ENCODE measurements at places on chromosomes 12 and 14. TPM values are rescaled to one million over a fixed set of nuclear protein-coding genes. Genes with fewer than 3 reads are reported as not detected.

Gene CLEC4D
- not detected for total RNA-seq

Gene LTBP2
- total RNA-seq, result 26.7 TPM

Gene PAN2
- 9.7 TPM for total RNA-seq

Gene CCDC184
- total RNA-seq, result 0.18 TPM

Gene CLEC2A
- total RNA-seq, result not detected

Gene DNAI7
- 0.28 TPM for total RNA-seq

Gene OR6C76
- not detected for total RNA-seq

- no peaks in the 10 kb centered on the region for H3K4me1 ChIP-seq
- DNase-seq, result no peak
- H3K27me3 ChIP-seq, result no peaks in the 10 kb centered on the region
These were observed 14.8 kb upstream of the LRTM2 start for GRCh38 chr12:1805441-1806081.

DNA sequence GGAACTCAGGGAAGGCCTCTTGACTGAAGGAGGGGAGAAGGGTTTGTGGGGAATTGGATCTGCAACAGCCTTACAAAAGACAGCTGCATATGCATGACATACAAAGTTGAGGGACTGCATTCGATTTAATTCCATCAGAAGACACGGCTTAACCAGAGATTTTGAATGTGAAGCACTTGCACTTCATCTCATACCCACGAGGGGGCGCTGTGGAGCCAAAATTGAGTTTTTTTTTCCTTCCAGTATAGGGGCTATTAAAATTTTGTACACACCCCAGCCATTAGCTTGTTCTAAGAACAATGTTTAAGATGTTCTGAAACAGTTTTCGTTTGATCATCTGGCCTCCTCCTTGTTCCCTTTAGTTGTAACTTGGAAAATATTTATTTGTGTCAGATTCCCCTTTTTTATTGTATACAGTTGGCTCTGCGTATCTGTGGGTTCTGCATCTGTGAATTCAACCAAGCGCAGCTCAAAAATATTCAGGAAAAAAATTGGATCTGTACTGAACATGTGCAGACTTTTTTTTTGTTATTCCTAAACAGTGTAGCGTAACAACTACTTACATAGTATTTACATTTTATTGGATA lies 1.6 kb downstream of the SUDS3 start:
- H3K4me3 ChIP-seq, result peak overlapping the region; percentile 70
- H3K36me3 ChIP-seq, result peaks cover 13% of the 10 kb centered on the region
- peak; percentile 44 for DNase-seq
- H3K27ac ChIP-seq, result peak overlapping the region; percentile 35

- H3K4me3 ChIP-seq, result no peak overlapping the region
- peak overlapping the region; percentile 90 for H3K27ac ChIP-seq
- no peak for DNase-seq
- H3K4me1 ChIP-seq, result peaks cover 27% of the 10 kb centered on the region
- H3K36me3 ChIP-seq, result no peaks in the 10 kb centered on the region
These were observed 81.8 kb downstream of the IRF2BPL start for GRCh38 chr14:76946753-76947077.

GRCh38 chr12:122752464-122753318 lies at the start of gene DENR:
DENR (plus strand) TSS chr12:122752824; CDS start chr12:122753702, 878 bp downstream.
- peak within 1 kb of the TSS; percentile 62 for H3K4me3 ChIP-seq
- H3K27ac ChIP-seq, result peak within 1 kb of the TSS; percentile 83
- H3K36me3 ChIP-seq, result peaks cover 9% of the 10 kb centered on the region
- H3K4me1 ChIP-seq, result peaks cover 6% of the 10 kb centered on the region
- DNase-seq, result peak; percentile 98

GRCh38 chr14:68468437-68469207 lies 324.2 kb downstream of the ZFP36L1 start:
- H3K27me3 ChIP-seq, result no peaks in the 10 kb centered on the region
- H3K36me3 ChIP-seq, result no peaks in the 10 kb centered on the region
- H3K4me1 ChIP-seq, result peaks cover 8% of the 10 kb centered on the region
- H3K4me3 ChIP-seq, result no peak overlapping the region
- DNase-seq, result no peak
- H3K27ac ChIP-seq, result no peak overlapping the region

- peaks cover 19% of the 10 kb centered on the region for H3K4me1 ChIP-seq
- no peaks in the 10 kb centered on the region for H3K27me3 ChIP-seq
- H3K4me3 ChIP-seq, result no peak overlapping the region
- peaks cover 5% of the 10 kb centered on the region for H3K36me3 ChIP-seq
- DNase-seq, result no peak
- H3K27ac ChIP-seq, result no peak overlapping the region
These were observed 81.7 kb downstream of the RIN3 start for GRCh38 chr14:92595267-92595666.

GRCh38 chr12:114611145-114612018 lies 72.6 kb downstream of the TBX3 start:
- no peak overlapping the region for H3K27ac ChIP-seq
- no peaks in the 10 kb centered on the region for H3K4me1 ChIP-seq
- no peak overlapping the region for H3K4me3 ChIP-seq
- DNase-seq, result no peak
- no peaks in the 10 kb centered on the region for H3K36me3 ChIP-seq

GRCh38 chr14:59570122-59570521 lies 6.5 kb downstream of the CCDC175 start:
- H3K4me3 ChIP-seq, result no peak overlapping the region
- peaks cover 4% of the 10 kb centered on the region for H3K27me3 ChIP-seq

DNA sequence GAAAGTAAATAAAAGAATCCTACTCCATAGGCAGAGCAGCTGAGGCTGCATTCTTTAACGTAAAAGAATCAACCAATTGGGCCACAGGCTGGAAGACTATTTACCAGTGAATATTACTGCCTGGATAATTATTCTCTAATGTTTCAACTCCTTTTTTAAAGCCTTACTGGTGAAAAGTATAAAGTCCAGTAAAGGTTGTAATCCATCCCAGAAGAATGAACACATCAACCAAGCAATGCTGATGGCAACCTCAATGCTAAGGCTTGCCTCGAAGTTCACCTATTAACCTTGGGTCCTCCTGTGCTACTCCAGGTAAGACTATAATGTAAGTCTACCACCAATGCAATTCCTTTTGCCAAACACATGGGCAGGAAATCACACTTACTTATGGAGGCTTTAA lies 77.3 kb downstream of the ATXN2 start:
- H3K4me3 ChIP-seq, result no peak overlapping the region
- H3K36me3 ChIP-seq, result peaks cover 53% of the 10 kb centered on the region
- no peaks in the 10 kb centered on the region for H3K27me3 ChIP-seq
- no peak for DNase-seq
- H3K27ac ChIP-seq, result no peak overlapping the region
- H3K4me1 ChIP-seq, result no peaks in the 10 kb centered on the region

GRCh38 chr14:69693801-69694729 lies 72.9 kb upstream of the SRSF5 start:
- no peaks in the 10 kb centered on the region for H3K27me3 ChIP-seq
- H3K36me3 ChIP-seq, result peaks cover 2% of the 10 kb centered on the region
- H3K4me3 ChIP-seq, result no peak overlapping the region
- no peak for DNase-seq

DNA sequence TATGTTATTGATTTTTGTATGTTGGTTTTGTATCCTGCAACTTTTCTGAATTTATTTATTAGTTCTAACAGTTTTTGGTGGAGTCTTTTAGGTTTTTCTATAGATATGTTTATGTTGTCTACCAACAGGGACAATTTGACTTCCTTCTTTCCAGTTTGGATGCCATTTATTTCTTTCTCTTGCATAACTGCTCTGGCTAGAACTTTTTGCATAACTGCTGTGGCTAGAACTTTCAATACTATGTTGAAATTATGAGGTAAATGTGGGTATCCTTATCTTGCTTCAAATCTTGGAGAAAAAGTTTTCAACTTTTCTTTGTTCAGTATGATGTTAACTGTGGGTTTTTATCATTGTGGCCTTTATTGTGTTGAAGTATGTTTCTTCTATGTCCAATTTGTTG lies 39.9 kb upstream of the PLBD1 start:
- no peak overlapping the region for H3K4me3 ChIP-seq
- no peaks in the 10 kb centered on the region for H3K36me3 ChIP-seq
- H3K27me3 ChIP-seq, result no peaks in the 10 kb centered on the region
- DNase-seq, result no peak
- H3K27ac ChIP-seq, result no peak overlapping the region
- H3K4me1 ChIP-seq, result no peaks in the 10 kb centered on the region

DNA sequence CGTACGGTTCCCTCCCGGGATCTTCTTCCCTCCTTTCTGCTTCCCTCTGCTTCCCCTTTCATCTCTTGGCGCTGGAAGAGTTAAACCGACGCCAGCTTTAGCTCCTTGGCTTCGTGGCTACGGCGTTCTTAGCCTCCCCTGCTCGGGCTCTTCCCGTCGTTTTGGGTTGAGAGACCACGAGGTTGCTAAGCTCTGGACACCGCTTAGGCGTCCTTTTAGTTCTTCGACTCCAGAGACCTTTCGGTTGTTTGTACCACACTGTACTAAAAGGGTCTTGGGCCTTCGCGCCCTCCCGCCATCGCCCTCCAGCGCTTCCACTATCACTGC lies 545 bp downstream of the CPSF2 start:
- DNase-seq, result peak; percentile 20
- no peaks in the 10 kb centered on the region for H3K27me3 ChIP-seq
- peak overlapping the region; percentile 95 for H3K4me3 ChIP-seq
- H3K36me3 ChIP-seq, result no peaks in the 10 kb centered on the region
- peaks cover 2% of the 10 kb centered on the region for H3K4me1 ChIP-seq

GRCh38 chr12:49549735-49550692 lies 11.2 kb downstream of the KCNH3 start:
- H3K36me3 ChIP-seq, result no peaks in the 10 kb centered on the region
- H3K4me1 ChIP-seq, result peaks cover 3% of the 10 kb centered on the region
- no peak overlapping the region for H3K27ac ChIP-seq
- no peak overlapping the region for H3K4me3 ChIP-seq
- DNase-seq, result no peak
- peaks cover 69% of the 10 kb centered on the region for H3K27me3 ChIP-seq

GRCh38 chr14:92800525-92800924 lies 6.4 kb downstream of the GOLGA5 start:
- H3K4me3 ChIP-seq, result no peak overlapping the region
- no peaks in the 10 kb centered on the region for H3K27me3 ChIP-seq
- DNase-seq, result no peak
- 0 out of 2 replicates have a peak, but pooled peaks cover 2% of the 10 kb centered on the region for H3K4me1 ChIP-seq

DNA sequence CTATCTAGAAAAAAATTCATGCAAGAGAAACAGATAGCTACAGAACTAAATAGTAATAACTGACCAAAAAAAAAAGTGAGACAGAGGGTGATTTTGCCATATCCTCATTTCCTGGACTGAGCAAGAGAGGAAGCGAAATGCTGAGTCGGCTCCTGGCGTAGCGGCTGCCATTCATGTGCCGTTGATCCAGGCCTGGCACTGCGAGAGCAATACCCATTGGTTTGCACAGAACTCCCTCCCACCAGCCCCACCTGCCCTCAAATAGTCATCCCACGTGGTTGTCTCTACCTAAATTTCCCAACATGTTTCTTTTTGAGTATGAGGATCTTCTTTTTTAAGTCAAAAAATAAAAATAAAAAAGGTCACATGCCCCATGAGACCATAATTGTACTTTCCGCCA lies 9.4 kb upstream of the WNT5B start:
- no peaks in the 10 kb centered on the region for H3K36me3 ChIP-seq
- no peak overlapping the region for H3K4me3 ChIP-seq
- H3K27ac ChIP-seq, result no peak overlapping the region

DNA sequence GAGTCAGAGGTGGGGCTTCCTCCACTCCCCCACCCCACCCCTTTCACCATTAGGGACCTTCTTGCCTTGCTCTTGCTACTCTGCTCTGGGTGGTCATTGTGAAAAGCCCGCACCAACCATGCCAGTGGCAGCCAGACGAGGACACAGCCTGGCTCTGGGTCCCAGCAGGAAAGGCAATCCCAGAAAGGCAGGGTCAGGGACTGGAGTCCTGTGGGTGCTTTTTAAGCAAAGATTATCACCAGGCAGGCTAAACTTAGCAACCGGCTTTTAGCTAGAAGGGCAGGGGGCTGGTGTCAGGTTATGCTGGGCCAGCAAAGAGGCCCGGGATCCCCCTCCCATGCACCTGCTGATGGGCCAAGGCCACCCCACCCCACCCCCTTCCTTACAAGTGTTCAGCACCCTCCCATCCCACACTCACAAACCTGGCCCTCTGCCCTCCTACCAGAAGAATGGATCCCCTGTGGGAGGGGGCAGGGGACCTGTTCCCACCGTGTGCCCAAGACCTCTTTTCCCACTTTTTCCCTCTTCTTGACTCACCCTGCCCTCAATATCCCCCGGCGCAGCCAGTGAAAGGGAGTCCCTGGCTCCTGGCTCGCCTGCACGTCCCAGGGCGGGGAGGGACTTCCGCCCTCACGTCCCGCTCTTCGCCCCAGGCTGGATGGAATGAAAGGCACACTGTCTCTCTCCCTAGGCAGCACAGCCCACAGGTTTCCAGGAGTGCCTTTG lies 1.2 kb upstream of the GAPDH start:
- H3K36me3 ChIP-seq, result peaks cover 54% of the 10 kb centered on the region
- peaks cover 9% of the 10 kb centered on the region for H3K4me1 ChIP-seq
- H3K27ac ChIP-seq, result peak overlapping the region; percentile 94
- no peaks in the 10 kb centered on the region for H3K27me3 ChIP-seq

GRCh38 chr12:5273709-5274108 lies 158.2 kb upstream of the NTF3 start:
- no peak overlapping the region for H3K27ac ChIP-seq
- no peaks in the 10 kb centered on the region for H3K36me3 ChIP-seq
- peaks cover 9% of the 10 kb centered on the region for H3K4me1 ChIP-seq
- H3K27me3 ChIP-seq, result peaks cover 2% of the 10 kb centered on the region
- H3K4me3 ChIP-seq, result no peak overlapping the region
- DNase-seq, result no peak

DNA sequence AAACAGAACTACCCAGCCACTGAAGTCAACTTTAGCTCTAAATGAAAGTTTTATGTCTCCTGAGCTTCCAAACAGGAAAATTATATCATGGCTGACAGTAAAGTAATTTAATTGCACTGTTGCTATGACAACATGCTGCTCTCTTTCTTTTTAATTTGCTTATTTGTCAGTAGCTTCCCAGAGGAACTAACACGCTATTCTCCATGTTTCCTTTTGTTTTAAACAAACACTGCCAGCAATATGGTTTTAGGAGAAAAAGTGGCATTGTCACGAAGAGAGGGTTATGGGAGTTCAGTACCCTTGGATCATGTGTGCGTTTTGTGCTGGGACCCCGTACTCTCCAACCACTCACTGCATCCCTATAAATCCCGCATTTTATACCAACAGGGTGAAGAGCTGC lies 1.9 kb downstream of the FOXN3 start:
- H3K27me3 ChIP-seq, result no peaks in the 10 kb centered on the region
- peak overlapping the region; percentile 62 for H3K4me3 ChIP-seq
- H3K36me3 ChIP-seq, result peaks cover 15% of the 10 kb centered on the region
- H3K4me1 ChIP-seq, result peaks cover 12% of the 10 kb centered on the region
- DNase-seq, result no peak

- H3K36me3 ChIP-seq, result no peaks in the 10 kb centered on the region
- H3K27me3 ChIP-seq, result no peaks in the 10 kb centered on the region
- DNase-seq, result peak; percentile 61
- H3K4me3 ChIP-seq, result no peak overlapping the region
These were observed 11.9 kb downstream of the CFAP54 start for GRCh38 chr12:96501133-96501761.

DNA sequence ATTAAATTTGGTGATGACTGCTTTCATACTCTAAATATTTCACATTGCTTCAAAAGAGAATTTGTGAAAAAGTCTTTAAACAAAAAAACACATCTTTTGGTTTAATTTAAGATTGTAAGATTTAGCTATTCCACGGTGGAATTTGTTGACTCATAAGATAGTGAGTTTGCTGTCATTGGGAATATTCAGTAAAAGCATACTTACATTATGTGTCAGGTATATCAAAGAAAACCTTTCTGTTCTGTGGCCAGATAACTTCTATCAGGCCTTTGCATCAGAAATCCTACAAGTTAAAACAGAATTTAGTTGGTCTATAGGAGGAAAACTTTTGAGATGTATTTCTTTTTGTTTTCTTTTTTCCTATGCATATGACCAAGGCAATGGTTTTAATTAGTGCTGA lies 148.8 kb upstream of the E2F7 start:
- DNase-seq, result peak; percentile 70
- no peak overlapping the region for H3K4me3 ChIP-seq
- no peaks in the 10 kb centered on the region for H3K4me1 ChIP-seq
- no peak overlapping the region for H3K27ac ChIP-seq
- no peaks in the 10 kb centered on the region for H3K27me3 ChIP-seq

Data from IMR-90 (cell line).